ENCODE measurements at places on chromosomes 5 and 9. TPM values are rescaled to one million over a fixed set of nuclear protein-coding genes. Genes with fewer than 3 reads are reported as not detected.

- H3K27ac ChIP-seq = no peak overlapping the region
- H3K4me1 ChIP-seq = no peaks in the 10 kb centered on the region
- DNase-seq = no peak
- H3K27me3 ChIP-seq = no peaks in the 10 kb centered on the region
- H3K36me3 ChIP-seq = no peaks in the 10 kb centered on the region
- H3K4me3 ChIP-seq = no peak overlapping the region
Observed at GRCh38 chr5:29382780-29383179, 1810.7 kb upstream of the CDH6 start.

DNA sequence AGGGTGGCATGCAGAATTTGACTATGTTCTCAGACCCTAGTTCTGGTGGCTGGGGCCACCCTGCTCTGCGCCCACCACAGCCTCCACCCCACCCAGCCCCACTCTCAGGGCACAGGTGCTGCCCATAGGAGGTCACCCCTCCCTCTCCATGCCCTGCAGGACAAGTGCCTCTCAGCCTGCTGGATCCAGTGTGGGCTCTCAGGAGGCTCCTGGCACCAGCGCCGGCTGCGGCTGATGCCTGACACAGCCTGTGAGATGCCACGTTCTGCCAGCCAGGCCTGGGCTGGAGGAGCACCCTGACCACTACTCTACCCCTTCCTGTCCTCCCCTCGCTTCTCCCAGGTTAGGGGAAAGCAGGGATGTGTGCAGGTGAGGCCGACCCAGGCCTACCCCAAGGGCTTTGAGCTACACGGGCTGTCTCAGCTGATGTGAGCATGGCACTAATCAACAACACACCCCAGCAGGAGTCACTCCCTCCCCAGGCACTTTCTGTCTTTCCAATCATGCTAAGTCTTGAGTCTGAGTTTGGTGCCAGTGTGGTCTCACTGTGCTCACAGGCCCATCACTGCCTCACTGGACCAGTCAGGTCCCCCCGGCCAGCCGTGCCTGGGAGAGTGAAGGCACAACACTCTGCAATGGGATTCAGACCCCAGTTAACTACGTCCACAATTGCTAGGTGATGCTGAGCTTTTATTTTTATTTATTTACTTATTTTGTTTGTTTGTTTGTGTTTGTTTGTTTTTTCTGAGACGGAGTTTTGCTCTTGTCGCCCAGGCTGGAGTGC lies 12.1 kb upstream of the BARX1 start:
- DNase-seq = no peak
- H3K36me3 ChIP-seq = no peaks in the 10 kb centered on the region
- H3K27me3 ChIP-seq = no peaks in the 10 kb centered on the region
- H3K4me1 ChIP-seq = no peaks in the 10 kb centered on the region
- no peak overlapping the region for H3K4me3 ChIP-seq

GRCh38 chr5:140630292-140631035 lies 2.5 kb downstream of the CD14 start:
- H3K36me3 ChIP-seq = no peaks in the 10 kb centered on the region
- H3K4me3 ChIP-seq = peak overlapping the region; percentile 85
- H3K27ac ChIP-seq = peak overlapping the region; percentile 82
- no peak for DNase-seq
- peaks cover 23% of the 10 kb centered on the region for H3K4me1 ChIP-seq
- H3K27me3 ChIP-seq = no peaks in the 10 kb centered on the region

- H3K4me3 ChIP-seq = no peak overlapping the region
- no peak overlapping the region for H3K27ac ChIP-seq
- DNase-seq = no peak
- H3K4me1 ChIP-seq = no peaks in the 10 kb centered on the region
- H3K27me3 ChIP-seq = no peaks in the 10 kb centered on the region
Observed at GRCh38 chr5:159695741-159696294, 220.5 kb upstream of the ADRA1B start.

DNA sequence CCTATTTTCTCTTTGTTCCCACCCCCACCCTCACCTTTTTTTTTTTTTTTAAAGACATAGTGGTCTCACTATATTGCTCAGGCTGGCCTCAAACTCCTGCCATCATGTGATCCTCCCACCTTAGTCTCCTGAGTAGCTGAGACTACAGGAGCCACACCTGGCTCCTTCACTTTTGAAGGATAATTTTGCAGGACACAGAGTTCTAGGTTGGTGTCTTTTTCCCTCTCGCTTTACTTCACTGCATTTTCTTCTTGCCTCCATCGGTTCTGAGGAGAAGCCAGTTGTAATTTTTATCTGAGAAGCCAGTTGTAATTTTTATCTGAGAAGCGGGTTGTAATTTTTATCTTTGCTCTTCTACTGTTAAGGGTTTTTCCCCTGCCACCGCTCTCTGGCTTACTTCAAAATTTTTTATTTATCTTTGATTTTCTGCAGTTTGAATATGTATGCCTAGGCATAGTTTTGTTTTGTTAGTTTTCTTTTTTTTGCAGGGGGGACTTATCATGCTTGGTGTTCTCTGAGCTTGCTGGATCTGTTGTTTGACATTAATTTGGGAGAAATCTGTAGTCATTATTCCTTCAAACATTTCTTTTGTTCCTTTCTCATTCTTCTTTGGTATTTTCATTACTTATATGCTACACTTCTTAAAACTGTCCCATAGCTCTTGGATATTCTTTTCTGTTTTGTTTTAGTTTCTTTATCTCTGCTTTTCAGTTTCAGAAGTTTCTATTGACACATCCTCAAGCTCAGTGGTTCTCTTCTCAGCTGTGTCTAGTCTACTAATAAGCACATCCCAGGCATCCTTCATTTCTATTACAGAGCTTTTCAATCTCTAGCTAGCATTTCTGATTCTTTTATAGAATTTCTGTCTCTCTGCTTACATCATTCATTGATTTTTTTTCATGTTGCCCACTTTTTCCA lies 148.2 kb upstream of the CHD1 start:
- H3K4me1 ChIP-seq = no peaks in the 10 kb centered on the region
- no peak for DNase-seq
- H3K4me3 ChIP-seq = no peak overlapping the region
- H3K27me3 ChIP-seq = no peaks in the 10 kb centered on the region
- H3K27ac ChIP-seq = no peak overlapping the region

DNA sequence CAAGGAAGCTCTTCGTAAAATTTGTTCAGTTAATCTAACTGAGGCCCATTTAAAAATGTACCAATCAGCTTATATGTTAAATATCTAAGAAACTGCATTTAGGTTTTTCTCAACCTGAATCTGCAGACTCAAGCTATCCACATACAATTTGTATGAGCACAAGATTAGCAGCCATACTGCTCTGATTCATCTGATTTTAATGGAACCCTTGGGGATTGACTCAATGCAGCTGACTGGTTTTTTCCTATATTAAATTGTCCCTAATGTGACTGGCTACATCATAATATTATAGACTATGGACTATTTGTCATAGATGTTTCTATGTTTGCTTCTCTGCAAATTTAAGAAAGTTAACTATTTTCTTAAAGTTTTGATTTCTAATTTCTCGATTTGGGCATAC lies 451.0 kb upstream of the TUSC1 start:
- H3K36me3 ChIP-seq = no peaks in the 10 kb centered on the region
- no peak overlapping the region for H3K4me3 ChIP-seq
- no peak for DNase-seq
- no peak overlapping the region for H3K27ac ChIP-seq
- no peaks in the 10 kb centered on the region for H3K4me1 ChIP-seq
- no peaks in the 10 kb centered on the region for H3K27me3 ChIP-seq

- no peaks in the 10 kb centered on the region for H3K27me3 ChIP-seq
- peaks cover 54% of the 10 kb centered on the region for H3K4me1 ChIP-seq
- H3K36me3 ChIP-seq = no peaks in the 10 kb centered on the region
- peak overlapping the region; percentile 89 for H3K27ac ChIP-seq
- DNase-seq = peak; percentile 50
Observed at GRCh38 chr5:135973323-135974020, 18.7 kb upstream of the LECT2 start.

DNA sequence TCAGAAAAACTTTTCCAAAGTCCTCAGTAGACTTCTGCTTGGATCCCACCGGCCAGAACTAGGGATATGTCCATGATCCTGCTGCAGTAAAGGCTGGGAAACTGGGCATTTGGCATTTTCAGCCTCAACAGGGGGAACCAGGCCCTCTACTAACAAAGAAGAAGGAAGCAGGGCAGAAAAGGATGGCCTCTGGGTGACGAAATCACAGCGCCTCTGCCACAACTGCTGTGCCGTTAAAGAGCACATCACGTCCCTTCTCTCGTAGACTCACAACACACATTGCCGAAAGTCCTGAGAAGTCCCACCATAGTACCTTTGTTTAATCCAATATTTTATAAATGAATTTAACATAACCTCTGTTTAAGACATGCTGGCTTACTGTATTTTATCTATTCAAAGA lies 10.4 kb upstream of the AFAP1L1 start:
- peaks cover 3% of the 10 kb centered on the region for H3K4me1 ChIP-seq
- no peak for DNase-seq
- H3K36me3 ChIP-seq = peaks cover 5% of the 10 kb centered on the region
- no peak overlapping the region for H3K4me3 ChIP-seq
- no peaks in the 10 kb centered on the region for H3K27me3 ChIP-seq

GRCh38 chr5:8813180-8813579 lies 732.7 kb downstream of the SEMA5A start:
- H3K27me3 ChIP-seq = no peaks in the 10 kb centered on the region
- no peak overlapping the region for H3K27ac ChIP-seq

GRCh38 chr9:74643303-74643923 lies 146.3 kb downstream of the RORB start:
- H3K36me3 ChIP-seq = no peaks in the 10 kb centered on the region
- no peak for DNase-seq
- H3K4me3 ChIP-seq = no peak overlapping the region
- H3K27me3 ChIP-seq = peaks cover 6% of the 10 kb centered on the region

GRCh38 chr9:111106202-111106601 lies 67.9 kb upstream of the LPAR1 start:
- H3K36me3 ChIP-seq = no peaks in the 10 kb centered on the region
- no peaks in the 10 kb centered on the region for H3K4me1 ChIP-seq
- H3K27me3 ChIP-seq = no peaks in the 10 kb centered on the region
- DNase-seq = no peak
- no peak overlapping the region for H3K4me3 ChIP-seq

- H3K27ac ChIP-seq = no peak overlapping the region
- peaks cover 1% of the 10 kb centered on the region for H3K36me3 ChIP-seq
- no peak for DNase-seq
- no peaks in the 10 kb centered on the region for H3K4me1 ChIP-seq
- no peak overlapping the region for H3K4me3 ChIP-seq
Observed at GRCh38 chr5:5560016-5560415, 137.5 kb downstream of the ICE1 start.

DNA sequence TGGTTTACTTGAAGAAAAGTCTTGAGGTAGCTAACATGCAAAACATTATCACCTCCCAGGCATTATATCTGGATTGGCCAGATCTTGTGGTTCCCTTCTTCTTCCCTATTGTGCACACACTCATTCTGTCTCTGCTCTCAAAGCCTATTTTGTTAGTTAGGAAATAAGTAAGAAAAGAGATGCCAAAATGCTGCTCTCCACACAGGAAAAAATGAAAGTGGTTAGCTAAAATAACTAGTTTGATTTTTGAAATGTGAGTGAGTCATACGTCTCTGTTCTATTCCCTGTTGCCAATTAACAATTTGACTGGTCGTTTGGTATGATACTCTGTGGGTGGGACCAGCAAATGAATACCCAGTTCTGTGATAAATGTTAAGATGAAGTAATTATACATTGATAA lies 28.1 kb downstream of the LMNB1 start:
- H3K4me3 ChIP-seq = no peak overlapping the region
- peaks cover under 1% of the 10 kb centered on the region for H3K36me3 ChIP-seq
- DNase-seq = no peak
- no peaks in the 10 kb centered on the region for H3K27me3 ChIP-seq
- H3K4me1 ChIP-seq = no peaks in the 10 kb centered on the region

DNA sequence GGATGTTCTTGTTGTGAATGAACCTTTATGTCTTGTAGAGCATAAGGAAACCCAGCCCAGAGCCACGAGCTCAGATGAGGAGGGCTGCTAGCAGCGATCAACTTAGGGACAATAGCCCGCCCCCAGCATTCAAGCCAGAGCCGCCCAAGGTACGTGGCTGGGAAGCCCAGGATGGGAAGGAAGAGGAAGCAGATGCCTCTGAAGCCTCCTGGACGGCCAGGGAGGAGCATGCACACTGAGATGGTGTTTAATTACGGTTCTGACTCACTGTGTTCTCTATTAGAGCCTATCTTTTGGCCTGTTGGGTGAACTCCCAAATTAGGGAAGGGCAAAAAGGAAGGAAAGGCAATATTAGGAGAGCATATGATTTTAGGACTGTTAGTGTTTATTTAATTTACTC lies 75.3 kb downstream of the TJP2 start:
- peaks cover 75% of the 10 kb centered on the region for H3K36me3 ChIP-seq
- no peak overlapping the region for H3K4me3 ChIP-seq
- no peak overlapping the region for H3K27ac ChIP-seq
- no peaks in the 10 kb centered on the region for H3K27me3 ChIP-seq
- no peak for DNase-seq

DNA sequence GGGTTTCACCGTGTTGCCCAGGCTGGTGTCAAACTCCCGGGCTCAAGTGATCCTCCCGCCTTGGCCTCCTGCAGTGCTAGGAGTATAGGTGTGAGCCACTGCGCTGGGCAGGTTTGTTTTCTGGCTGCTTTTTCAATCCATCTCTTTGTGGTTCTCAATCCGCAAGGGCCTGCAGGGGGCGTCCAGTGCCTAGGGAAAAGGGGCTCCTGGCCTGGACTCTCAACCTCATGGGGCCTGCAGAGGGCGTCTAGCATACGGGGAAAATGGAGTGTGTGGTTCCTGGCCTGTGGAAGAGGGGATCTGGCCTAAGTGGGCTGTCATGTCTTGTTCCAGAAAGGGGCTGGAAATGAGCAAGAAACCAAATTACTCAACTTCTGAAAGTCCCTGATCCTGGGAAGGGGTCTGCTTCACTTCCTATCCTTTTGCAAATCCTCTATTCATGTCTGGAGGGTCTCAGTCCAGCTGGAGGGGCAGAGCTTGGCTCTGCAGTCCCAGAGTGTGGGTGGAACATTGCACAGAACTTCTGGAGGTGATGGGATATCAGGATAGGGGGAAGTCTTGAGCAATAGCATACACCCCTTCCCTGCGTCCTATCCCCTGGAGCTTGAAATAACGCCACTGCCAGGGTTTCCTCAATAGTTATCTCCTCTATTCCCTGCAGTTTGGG lies 12.7 kb upstream of the CCL27 start:
- no peaks in the 10 kb centered on the region for H3K27me3 ChIP-seq
- no peaks in the 10 kb centered on the region for H3K4me1 ChIP-seq
- no peaks in the 10 kb centered on the region for H3K36me3 ChIP-seq
- no peak overlapping the region for H3K4me3 ChIP-seq
- H3K27ac ChIP-seq = no peak overlapping the region

GRCh38 chr9:135440620-135441019 lies 39.0 kb upstream of the PPP1R26 start:
- H3K4me1 ChIP-seq = no peaks in the 10 kb centered on the region
- no peaks in the 10 kb centered on the region for H3K27me3 ChIP-seq
- H3K27ac ChIP-seq = no peak overlapping the region
- no peak for DNase-seq

The DAPK1 gene
- total RNA-seq = 25.4 TPM

The IFNK gene
- not detected for total RNA-seq

The PCDHA6 gene
- total RNA-seq = not detected

The BHMT gene
- total RNA-seq = 144 TPM

The CARD6 gene
- 3.2 TPM for total RNA-seq

The DEPDC1B gene
- total RNA-seq = 0.17 TPM

The NPR2 gene
- 9.4 TPM for total RNA-seq

The BRINP1 gene
- under 0.01 TPM for total RNA-seq

The NR2F1-AS1 gene
- 2.3 TPM for total RNA-seq

The FOXD4L3 gene
- total RNA-seq = not detected

Data from liver (tissue), 10 donors.